ENCODE measurements at places on chromosomes 1 and 21.
A peak's percentile ranks its signal among the peaks of the same experiment; 100 is the strongest.

DNA sequence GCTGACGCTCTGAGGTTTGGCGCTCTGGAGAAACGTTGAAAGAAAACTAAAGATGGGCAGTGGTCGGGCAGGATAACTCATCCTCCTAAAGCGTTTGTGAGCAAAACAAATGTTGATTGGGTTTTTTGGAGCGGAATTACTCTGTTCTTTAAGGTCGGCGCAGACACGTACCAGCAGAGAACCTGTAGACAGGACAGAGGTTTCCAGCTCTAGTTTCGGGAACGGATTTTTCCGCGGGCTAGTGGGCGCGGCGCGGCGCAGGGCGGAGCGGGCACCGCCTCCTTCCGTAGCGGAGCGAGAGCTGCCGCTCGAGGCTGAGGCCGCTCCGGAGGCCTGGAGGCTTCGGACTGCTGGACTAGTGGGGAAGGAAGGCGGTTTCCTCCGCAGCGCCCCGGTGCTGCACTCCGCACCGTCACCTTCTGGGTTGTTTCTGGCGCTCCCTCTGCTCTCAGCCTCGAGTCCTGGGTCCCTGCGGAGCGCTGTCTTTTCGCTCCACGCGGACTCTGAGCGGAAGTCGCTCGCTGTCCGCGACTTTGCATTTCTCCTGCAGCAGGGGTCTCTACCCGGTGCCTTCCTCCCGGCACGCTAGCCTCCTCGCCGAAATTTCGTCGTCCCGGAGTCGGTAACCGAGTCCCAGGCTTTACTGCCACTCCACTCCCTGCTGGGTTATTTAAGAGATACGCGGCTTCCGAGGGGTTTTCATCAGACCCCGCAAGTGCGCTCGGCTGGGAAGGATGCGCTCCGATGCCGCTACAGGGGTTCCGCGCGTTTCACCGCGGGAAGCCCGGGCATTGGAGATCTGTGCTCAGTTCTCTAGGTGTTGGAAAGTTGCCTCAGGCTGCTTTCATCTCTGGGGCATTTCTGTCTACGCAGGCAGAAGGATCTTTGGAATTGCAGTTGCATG, 7.0 kb downstream of the FOXD2 start:
- DNase-seq: peak; percentile 59

- DNase-seq: no peak
Measured at GRCh38 chr1:8460132-8460544, 142.2 kb downstream of the SLC45A1 start.

- DNase-seq: no peak
Measured at GRCh38 chr1:31647106-31647505, 2.4 kb upstream of the PEF1 start.

DNA sequence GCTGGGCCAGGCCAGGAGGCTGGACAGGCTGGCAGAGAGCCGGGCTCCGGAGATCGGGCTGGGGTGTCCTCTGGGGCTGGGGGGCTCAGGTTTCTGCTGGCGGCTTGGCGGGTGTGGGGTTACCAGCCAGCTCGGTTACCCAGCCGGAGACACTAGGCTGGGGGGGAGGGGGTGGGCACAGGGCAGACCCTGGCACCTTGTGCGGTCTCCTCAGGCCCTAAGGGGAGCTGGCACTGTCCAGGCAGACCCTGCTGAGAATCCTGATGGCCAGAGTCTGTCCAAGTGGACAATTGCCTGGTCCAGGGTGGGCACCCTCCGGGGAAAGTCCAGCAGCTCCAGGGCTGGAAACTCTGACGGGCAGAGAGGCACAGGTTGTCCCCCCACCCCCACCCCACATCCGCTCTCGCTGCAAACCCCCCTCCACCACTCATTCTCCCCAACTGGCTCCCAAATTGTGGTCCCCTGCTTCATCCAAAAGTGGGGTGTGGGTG, 6.7 kb downstream of the ZBTB7B start:
- no peak for DNase-seq

GRCh38 chr1:25369241-25369640, 31.1 kb downstream of the TMEM50A start:
- DNase-seq: no peak

- DNase-seq: no peak
Measured at GRCh38 chr1:231272173-231272572, 31.2 kb downstream of the GNPAT start.
